ENCODE measurements at places on chromosomes 2 and 18.

GRCh38 chr2:77512507-77512906 is 9.7 kb downstream of the LRRTM4 start:
- DNase-seq, result no peak

DNA sequence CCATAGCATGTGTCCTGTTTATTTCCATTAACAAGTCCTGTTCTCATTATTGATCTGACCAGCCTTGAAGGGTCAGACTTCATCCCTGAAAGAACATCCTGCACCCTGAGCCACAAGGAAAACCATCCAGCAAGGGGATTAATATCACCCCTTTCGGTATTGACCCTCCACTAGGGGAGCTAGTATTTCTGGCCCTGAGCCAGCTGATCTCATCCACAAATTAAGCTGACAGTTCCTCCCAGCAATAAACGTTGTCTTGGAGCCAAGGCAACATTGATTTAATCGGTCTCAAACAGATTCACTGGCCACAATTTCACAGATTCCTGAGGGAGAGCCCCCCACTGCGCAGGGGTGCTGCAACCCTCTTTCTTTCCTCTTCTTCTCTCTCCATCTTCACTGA is 353.1 kb upstream of the FANCL start:
- no peak for DNase-seq

- peak; percentile 5 for DNase-seq
These were observed 42.1 kb downstream of the FARSB start for GRCh38 chr2:222613715-222614331.

DNA sequence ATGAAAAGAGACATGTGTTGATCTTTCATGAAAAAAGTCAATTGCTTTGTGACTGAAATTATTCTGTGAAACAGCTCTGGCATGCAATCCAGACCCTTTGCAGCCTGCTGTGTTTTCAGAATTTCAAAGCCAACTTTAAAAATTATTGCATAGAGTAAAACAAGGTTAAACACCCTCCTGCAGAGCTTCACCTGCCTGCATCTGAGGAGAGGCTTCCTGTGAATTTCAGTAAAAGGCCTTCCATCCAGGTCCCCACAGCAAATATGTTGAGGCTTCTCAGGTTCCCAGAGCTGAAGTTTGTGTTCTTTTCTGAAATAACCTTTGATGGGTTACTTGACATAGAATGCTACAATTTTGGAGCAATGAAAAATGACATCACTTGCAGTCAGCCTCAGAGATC is 4.1 kb downstream of the XIRP2 start:
- no peak for DNase-seq

DNA sequence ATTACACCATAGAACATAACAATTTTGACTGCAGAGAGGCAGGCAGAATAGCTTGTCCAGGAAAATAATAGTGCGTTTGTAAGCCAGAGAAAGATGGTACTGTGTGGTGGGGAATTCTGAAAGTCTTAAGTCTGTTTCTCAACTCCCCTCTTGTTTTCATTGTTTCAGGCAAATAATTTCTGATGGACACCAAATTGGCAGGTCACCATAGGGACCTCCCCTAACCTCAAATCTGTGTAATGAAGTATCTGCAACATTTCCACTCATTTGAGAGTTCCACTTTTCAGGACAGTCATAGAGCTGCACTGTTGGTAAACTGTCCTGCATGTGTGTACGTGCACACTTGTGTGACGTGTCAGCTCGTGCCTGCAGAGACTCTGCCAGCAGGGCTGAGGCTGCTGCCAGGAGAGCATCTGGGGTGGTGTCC is 195.6 kb downstream of the AGAP1 start:
- DNase-seq, result no peak

GRCh38 chr18:49486134-49486533 is 900 bp downstream of the C18orf32 start:
- DNase-seq, result no peak

DNA sequence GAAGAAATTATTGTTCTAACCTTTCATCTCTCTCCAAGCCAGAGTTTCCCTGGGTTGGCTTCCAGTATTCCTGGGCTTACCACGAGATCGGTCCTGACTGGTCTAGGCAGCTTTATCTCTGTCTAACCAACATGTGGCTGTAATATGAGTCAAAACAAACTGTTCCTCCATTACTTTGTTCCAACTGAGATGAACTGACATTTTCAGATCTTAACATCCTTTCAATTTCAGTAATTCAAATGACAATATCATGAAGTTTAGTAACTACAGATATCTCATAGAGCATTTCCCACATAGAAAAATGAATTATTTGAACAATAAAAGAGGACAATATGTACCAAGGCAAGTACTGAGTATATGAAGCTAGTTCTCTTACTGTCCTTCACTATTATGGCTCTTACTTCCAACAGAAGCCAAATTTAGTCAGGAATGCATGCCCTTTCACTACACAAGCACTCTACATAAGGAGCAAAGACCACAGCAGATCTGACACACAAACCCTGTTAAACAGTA is 15.5 kb downstream of the SLC25A12 start:
- DNase-seq, result no peak

DNA sequence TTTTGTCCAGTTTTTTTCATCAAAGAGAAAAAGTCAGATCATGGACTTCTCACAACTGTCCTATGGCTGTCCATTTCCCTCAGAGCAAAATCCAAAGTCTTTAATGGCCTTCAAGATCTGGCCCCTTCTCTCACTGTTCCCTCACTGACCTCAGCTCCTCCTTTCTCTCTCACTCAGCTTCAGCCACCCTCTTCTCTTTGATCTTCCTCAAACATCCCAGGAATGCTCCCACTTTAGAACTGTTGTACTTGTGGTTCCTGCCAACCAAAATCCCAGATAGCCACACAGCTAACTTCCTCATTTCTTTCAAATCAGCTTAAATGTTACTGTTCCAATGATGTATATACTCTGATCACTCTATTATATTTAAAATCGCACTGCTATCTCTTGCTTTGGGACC is 82.9 kb downstream of the NUP35 start:
- no peak for DNase-seq

- DNase-seq, result no peak
These were observed 126.1 kb downstream of the RTN4 start for GRCh38 chr2:54924121-54924520.

DNA sequence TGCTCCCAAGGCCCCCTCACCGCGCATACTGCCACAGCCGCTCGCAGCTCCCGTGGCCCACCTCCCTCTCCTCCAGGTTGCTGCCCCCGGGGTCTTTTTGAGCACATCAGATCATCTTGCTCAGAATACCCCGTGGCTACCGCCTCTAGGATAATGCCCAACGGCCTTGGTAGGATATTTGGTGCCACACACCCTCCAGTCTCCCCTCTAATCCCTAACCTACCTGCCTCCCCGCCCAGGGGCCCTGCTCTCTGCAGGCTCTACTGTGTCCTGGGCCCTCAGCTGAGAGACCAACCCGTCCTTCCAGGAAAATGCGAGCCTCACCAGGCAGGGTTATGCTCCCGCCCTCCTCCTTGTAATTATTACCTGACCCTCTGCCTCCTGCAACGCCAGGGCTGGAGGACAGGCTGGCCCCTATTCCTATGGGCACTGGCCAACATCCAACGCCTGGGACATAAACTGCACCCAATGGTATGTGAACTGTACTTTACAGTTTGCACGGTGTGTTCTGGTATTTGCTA is 1.5 kb upstream of the MTCL1 start:
- DNase-seq, result no peak

All from CD4-positive, alpha-beta T cell treated with Interleukin-6 for 4 hours (primary cell).